Heart left ventricle (tissue), 16 donors: ENCODE measurements at places on chromosomes 1 and 21.

DNA sequence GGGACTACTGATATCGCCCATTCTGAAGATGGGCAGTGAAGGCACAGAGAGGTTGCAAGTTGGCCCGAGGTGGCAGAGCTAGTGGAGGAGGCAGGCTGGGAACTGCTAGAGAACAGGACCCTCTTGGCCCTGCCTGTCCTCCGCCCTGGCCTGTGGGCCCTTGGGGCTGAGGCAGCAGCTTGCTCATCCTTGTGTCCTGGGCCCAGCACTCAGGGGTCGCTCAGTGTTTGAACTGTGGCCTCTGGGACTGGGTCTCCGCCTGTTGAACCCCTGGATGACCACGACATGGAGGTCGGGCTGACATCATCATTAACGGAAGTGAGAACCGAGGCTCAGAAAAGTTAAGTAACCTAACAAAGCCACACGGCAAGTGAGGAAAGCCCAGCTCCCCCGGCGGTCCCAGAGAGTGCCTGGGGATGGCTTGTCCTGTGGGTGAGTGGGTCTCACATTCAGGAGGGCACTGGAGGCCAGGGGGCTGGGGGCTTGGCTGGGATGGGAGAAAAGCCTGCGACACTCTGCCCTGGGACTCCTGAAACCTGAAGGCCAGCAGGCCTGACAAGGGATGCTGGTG, 23.0 kb upstream of the DDOST start:
- no peaks in the 10 kb centered on the region for H3K27me3 ChIP-seq
- H3K36me3 ChIP-seq, result no peaks in the 10 kb centered on the region
- peak overlapping the region; percentile 93 for H3K27ac ChIP-seq
- peaks cover 34% of the 10 kb centered on the region for H3K4me1 ChIP-seq

DNA sequence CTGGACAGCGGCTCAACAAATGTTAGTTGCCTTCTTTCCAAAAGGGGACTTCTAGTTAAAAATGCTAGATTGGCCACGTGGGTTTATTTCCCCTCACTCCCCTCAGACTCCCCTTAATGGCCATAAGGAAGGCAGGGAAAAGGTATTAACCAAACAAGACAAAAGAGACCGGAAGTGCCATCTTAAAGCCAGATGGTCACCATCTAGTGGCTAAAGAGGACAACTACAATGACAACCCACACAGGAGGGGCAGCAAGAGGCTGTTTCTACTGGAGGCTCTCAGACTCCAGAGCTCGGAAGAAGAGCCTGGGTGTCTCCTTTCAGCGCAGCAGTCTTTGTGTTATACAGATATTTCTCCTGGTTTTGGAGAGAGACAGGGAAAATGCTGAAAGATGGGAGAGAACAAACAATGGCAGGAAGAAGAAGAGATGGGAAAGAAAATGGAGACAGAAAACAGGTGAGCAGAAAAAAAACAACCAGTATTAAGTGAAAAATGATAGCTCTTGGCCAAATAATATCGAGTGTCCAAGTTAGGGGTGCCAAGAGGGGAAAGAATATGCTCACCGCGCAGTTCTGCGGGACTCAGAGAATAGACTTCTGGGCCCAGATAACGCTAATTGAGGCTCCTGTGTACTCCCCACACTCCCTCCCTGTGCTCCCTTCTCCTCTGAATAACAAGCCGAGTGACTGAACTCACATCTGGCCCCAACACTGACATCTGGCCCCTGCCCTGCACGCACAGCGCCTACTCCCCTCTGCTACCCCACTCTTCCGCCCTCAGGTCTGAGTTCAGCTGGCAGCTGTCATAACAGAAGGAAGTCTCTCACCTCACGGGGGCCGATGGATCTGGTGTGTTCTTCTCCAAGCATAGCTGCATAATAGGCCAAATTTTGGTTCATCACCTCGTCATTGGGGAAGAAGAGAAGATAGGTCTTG, 9.6 kb downstream of the P3H1 start:
- no peak overlapping the region for H3K27ac ChIP-seq
- no peak overlapping the region for H3K4me3 ChIP-seq
- H3K36me3 ChIP-seq, result peaks cover 16% of the 10 kb centered on the region
- no peak for DNase-seq

DNA sequence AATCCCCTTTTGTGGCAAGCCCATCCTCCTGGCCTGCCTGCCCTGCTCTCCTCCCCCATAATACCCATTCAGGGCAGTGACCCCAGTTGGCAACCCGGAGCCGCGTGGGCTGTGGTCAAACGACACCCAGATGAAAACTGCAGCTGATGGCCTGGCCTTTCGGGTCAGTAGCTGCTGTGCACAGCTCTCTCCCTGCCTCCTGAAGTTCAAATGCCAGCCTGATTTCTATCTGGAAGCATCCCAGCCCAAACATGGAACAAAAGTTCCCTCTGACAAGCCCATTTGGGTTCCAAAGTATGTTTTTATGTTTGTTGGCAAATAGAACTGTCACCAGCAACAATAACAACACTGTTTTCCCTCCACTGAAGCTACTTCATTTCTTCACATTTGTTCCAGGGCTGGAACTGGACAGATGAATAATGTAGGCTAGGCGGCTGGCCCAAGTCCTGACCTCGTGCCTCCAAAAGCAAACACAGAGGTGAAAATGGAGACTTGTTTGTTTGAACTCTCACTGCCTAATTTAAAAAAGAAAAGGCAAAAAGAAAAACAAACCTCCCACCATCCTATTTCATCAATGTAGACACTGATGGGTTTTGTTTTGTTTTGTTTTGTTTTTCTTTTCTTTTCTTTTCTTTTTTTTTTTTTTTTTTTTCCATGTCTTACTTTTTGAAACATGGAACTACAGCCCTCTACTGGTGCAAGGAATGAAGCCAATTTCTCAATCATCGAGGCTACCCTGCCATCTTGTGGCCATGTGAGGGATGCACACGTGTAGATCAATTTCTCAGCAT, 179.0 kb downstream of the ADSS2 start:
- DNase-seq, result peak; percentile 63
- no peaks in the 10 kb centered on the region for H3K27me3 ChIP-seq
- no peak overlapping the region for H3K4me3 ChIP-seq
- H3K27ac ChIP-seq, result peak overlapping the region; percentile 7
- no peaks in the 10 kb centered on the region for H3K36me3 ChIP-seq

- no peak for DNase-seq
- H3K4me1 ChIP-seq, result peaks cover 12% of the 10 kb centered on the region
- H3K36me3 ChIP-seq, result no peaks in the 10 kb centered on the region
- H3K27ac ChIP-seq, result no peak overlapping the region
These were observed 6.5 kb downstream of the AIRE start for GRCh38 chr21:44291936-44292811.

GRCh38 chr21:21101911-21102310, 103.7 kb downstream of the NCAM2 start:
- DNase-seq, result no peak
- no peaks in the 10 kb centered on the region for H3K4me1 ChIP-seq
- H3K36me3 ChIP-seq, result no peaks in the 10 kb centered on the region
- H3K27me3 ChIP-seq, result no peaks in the 10 kb centered on the region

- H3K36me3 ChIP-seq, result no peaks in the 10 kb centered on the region
- no peaks in the 10 kb centered on the region for H3K4me1 ChIP-seq
These were observed 46.2 kb downstream of the DISP3 start for GRCh38 chr1:11525151-11525505.

DNA sequence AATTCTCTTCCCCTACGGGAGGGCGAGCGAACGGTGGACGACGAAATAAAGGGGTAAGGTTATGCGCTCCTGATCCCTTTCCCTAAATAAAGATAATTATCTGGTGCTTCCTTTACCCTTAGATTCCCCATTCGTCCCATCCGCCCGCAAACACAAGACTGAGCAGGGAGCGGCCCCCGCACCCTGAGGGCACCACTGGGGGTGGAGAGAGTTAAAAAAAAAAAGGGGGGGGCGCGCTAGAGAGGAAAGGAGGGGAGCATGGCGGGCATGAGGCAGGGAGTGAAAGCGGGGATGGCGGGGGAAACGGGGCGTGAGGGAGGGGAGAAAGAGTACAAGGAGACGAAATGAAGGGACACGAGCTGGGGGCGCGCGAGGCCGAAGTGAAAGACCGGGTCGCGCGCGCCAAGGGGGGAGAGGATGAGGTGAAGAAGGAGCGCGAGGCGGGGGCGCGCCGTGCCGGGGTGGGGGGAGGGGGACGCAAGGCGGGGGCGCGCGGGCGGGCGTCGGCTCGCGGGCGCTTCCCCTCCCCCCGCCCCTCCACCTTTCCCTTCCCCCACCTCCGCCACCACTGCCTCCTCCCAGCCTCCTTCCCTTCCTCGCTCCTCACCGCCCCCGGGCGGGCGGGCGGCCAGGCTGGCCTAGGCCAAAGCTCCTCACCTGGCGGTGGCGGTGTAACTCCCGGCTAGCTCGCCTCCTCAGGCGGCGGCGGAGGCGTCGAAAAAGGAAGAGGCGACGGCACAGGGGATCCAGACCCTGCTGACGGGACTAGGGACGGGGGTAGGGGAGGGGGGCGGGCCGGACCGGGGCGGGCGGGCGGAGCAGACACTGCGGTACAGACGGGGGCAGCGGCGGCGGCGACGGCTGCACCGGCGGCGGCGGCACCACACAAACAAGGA, 448 bp downstream of the GATAD2B start:
- H3K36me3 ChIP-seq, result peaks cover 4% of the 10 kb centered on the region
- no peak for DNase-seq

GRCh38 chr1:235971020-235971419, 93.9 kb downstream of the NID1 start:
- H3K27me3 ChIP-seq, result no peaks in the 10 kb centered on the region
- H3K36me3 ChIP-seq, result peaks cover 26% of the 10 kb centered on the region
- peak overlapping the region; percentile 93 for H3K27ac ChIP-seq
- H3K4me1 ChIP-seq, result peaks cover 20% of the 10 kb centered on the region

- no peaks in the 10 kb centered on the region for H3K36me3 ChIP-seq
- no peak for DNase-seq
- no peak overlapping the region for H3K27ac ChIP-seq
These were observed 1.2 kb downstream of the CBR1 start for GRCh38 chr21:36070999-36071398.

DNA sequence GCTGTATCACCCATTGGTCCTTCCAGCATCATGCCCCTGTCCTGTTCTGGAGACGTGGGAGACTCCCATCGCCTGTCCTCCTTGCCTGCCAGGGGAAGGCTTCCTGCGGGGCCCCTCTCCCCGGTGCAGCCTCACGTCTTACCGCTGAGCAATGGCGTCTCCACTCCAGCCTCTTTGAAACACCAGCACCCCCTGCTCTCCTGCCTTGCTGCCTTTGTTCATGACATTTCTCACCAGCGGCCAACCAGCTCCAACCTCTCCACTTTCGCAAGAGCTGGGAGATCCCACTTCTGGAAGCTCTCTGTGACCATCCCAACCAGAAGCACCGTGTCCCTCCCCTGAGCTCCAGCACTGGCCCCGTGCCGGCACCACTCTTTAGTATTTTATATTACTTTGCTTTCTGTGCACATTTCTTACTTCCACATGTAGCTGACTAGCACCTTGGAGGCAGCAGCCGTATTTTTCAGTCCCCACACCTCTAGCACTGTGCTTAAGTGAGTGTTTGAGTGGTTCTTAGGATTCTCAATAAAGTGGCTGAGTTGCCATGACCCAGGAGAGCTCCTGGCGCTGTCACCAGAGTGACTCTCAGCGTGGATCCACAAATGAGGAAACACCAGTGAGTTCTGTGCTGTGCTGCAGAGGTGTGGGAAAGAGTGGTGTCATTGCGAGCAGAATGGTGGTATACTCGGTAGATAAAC, 83.5 kb downstream of the ATP5PO start:
- no peak overlapping the region for H3K4me3 ChIP-seq
- H3K36me3 ChIP-seq, result peaks cover 54% of the 10 kb centered on the region
- no peak overlapping the region for H3K27ac ChIP-seq
- DNase-seq, result no peak
- H3K27me3 ChIP-seq, result no peaks in the 10 kb centered on the region

- no peak for DNase-seq
- no peaks in the 10 kb centered on the region for H3K4me1 ChIP-seq
- H3K27me3 ChIP-seq, result no peaks in the 10 kb centered on the region
- H3K27ac ChIP-seq, result no peak overlapping the region
- H3K36me3 ChIP-seq, result no peaks in the 10 kb centered on the region
These were observed 159.8 kb downstream of the PLPPR4 start for GRCh38 chr1:99424087-99424486.

GRCh38 chr1:33086384-33086850, 5.5 kb downstream of the AZIN2 start:
- no peaks in the 10 kb centered on the region for H3K27me3 ChIP-seq
- H3K4me1 ChIP-seq, result peaks cover 3% of the 10 kb centered on the region
- H3K4me3 ChIP-seq, result no peak overlapping the region
- no peaks in the 10 kb centered on the region for H3K36me3 ChIP-seq
